ENCODE measurements at places on chromosomes 6 and 20.

DNA sequence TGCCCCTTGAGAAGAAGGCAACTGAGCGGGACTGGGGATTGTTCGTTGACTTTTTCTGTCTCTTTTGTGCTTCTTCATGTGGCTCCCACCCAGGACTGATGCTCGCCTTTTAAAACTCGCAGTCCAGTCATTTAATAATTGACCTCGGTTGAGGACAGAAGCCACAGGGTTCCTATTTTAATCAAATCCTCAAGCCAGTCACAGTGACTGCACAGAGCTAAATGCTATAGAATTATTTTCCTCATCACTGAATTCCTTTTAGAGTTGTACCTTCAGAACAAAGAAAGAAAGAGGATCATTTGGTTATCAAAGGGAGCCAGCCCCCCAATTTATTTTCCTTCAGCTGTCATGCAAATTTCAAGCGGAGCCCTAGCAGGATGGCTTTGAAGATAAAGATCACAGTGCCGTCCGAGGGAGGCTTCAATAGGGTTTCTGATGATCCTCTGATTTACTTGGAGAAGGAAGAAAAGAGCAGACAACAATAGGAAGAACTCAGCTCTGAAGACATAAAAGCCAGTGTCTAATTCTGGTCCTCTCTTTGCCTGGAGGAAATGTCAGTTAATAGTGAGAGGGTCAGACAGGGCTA lies 186.6 kb downstream of the DOK5 start:
- no peak for DNase-seq

DNA sequence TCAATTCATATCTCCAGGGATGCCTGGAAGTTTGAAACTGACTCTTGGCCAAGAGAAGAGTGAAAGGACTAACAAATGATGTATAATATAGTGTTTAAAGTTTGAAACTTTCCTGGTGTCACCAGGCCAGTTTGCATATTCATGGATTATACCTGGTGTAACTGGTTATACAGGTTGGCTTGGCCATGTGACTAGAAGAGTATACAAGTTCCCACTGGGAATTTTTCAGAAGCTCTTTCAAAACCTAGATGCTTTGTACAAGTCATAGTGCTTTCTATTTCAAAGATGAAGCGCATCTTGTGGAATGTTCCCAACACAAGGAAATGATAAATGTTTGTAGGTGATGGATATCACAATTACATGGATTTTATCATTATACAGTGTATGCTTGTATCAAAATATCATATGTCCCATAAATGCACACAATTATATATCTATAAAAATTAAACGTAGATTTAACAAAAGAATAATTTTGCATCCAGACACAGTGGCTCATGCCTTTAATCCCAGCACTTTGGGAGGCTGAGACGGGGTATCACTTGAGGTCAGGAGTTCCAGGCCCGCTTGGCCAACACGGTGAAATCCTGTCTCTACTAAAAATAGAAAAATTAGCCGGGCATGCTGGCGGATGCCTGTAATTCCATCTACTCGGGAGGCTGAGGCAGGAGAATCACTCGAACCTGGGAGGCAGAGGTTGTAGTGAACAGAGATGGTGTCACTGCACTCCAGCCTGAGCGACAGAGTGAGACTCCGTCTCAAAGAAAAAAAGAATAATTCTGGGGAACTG lies 1420.2 kb downstream of the GRIK2 start:
- DNase-seq, result no peak

DNA sequence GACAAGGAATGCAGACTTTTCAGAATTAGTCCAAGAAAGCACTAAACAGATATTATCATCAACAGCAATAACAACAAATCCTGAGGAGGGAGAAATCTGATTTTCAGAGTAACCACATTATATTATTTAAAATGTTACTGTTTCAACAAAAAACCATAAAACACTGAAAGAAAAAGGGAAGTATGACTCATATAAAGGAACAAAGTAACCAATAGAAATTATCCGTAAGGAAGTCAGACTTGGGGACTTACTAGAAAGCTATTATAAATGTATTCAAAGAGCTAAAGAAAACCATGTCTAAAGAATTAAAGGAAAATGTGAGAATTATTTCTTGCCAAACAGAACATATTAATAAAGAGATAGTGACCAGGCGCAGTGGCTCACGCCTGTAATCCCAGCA lies 98.1 kb downstream of the MYLK4 start:
- no peak for DNase-seq

DNA sequence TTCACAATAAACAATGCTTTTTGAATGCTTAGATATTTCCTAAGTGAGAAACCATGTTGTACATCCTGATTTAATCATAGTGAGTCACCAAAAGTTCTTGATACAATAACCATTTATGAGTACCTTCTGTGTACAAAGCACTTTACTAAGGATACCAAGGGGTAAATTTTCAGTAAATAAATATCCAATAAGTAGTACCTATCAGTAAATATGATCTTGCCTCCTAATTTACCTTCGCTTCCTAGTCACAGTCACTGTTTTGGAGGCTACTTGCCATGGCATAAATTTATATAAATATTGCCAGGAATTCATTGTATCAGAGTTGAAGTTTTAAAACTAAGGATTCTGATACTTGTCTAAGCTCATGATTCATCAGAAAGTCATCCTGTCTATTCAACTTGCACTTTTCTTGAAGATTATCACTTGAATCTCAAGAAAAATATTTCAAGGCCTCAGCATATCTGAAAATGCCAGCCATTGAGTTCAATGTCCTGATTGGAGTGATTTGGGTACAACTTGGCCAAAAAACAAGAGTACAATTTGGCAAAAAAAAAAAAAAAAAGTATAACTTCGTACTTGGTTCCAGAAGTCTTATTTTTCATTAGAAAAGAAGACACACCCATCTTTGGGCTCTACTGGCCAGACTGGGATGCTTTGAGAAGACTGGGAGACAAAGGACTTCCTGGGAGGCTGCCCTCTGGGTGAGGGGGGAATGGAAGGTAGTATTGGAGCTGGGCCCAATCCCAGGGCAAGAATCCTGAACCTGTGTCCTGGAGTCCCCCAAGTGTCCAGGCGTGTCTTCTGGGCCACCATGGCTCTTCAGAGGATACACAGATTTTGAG lies 32.8 kb downstream of the RAB22A start:
- no peak for DNase-seq

- no peak for DNase-seq
Measured at GRCh38 chr6:2793534-2794151, 28.4 kb downstream of the WRNIP1 start.

- no peak for DNase-seq
Measured at GRCh38 chr6:10668126-10668917, 26.1 kb downstream of the C6orf52 start.

DNA sequence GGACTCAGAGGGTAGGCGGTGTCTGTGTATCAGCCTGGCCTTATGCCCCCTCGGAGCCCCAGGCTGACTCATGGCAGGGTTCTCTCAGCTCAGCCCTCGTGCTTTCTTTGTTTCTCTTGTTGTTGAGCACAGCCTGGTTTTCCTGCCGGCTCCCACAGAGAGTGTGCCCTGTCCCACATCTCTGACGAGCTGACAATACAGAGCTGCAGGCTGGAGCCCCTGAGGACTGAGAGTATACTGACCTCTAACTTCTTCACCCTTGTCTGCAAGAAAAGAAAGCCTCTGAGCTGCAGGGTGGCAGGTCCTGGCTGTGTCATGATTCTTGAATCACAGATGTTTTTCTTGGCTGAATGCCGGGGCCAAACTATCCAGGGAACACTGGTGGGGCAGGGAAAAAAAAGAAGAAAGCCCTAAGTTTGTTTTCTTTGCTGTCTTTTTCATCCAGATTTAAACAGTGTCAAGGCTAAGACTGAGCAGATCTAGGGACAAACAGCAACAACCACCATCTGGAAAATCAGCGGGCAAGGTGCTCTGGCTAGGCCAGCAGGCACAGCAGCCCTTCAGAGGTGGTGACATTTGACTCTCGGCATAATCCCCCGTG lies 63.3 kb upstream of the ZNF133 start:
- no peak for DNase-seq

DNA sequence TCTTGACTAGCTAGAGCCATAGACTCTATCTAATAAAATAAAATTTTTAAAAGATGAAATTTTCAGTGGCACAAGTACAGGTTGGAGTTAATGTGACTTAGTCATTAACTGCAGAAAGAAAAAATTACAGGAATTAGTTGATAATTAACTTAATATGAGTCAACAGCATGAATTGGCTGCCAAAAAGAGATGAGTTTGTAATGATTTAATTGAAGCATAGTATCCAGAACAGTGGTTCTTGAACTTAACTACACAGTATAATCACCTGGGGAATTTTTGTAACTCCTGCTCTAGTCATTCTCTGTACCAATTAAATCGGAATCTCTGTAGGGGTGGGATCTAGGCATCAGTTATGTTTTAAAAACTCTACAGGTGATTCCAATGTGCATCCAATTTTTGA lies 46.3 kb upstream of the HMGN3 start:
- no peak for DNase-seq

GRCh38 chr6:16450285-16450684 lies 211.9 kb downstream of the GMPR start:
- DNase-seq, result no peak

GRCh38 chr6:2127484-2127911 lies 117.9 kb downstream of the GMDS start:
- DNase-seq, result peak; percentile 66

DNA sequence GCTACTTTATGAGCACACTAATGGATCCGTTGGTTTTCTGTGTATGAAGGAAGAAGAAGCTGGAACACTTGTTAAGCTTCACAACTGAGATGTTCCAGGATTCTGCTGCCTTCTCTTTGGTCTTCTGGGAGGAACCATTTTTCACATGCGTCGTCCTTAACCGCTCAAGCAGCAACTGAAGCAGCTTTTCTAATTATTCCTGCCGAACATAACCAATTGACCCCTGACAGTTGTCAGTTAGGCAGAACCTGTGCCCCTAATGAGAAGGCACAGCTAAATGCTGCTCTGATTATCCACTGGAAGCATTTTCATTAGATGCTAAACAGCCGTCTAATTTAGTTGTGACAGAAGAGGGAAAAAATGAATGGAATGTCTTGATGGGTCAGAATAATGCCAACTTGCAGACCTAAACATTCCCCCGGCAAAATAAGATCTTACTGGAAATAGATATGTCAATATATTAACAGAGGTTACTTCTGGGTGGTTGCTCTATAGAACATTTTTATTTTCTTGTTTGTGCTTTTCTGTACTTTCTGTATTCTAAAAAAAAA lies 85.0 kb upstream of the SMLR1 start:
- DNase-seq, result no peak

DNA sequence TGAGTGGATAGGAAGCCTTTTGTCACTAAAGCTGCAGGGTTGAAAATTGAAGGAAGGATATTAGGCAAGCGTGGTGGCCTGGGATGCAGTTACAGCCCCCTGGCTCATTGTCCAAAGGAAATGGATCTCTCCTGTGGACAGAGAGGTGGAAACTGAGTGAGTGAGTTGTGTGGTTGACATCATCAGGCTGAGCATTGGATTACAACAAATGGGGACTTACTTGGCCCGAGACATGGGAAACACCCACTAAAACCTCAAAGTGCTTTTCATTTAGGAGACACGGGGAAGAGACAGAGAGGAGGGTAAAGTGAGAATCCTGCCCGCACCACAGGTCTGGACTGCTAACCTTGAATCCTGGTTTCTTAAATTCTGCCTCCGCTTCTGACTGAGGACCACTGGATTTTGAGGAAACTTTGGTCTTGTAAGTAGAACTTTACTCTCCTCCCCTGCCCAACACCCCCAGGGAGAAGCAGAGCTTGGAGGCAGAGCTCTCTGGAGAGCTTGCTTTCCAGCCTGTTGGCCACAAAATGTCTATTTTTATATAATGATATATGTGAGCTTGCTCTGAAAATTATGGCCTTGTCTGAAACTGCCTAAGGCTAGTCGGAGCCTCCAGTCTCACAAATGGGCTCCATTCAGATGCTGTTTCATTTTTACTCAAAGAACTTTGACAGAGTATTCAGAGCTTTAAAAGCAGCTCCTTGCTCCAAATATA lies at the start of gene PKIG:
PKIG (plus strand) TSS at position 269 of the 715 bp plus-strand sequence. CDS start 31,978 bp downstream, outside the sequence.
- DNase-seq, result no peak

DNA sequence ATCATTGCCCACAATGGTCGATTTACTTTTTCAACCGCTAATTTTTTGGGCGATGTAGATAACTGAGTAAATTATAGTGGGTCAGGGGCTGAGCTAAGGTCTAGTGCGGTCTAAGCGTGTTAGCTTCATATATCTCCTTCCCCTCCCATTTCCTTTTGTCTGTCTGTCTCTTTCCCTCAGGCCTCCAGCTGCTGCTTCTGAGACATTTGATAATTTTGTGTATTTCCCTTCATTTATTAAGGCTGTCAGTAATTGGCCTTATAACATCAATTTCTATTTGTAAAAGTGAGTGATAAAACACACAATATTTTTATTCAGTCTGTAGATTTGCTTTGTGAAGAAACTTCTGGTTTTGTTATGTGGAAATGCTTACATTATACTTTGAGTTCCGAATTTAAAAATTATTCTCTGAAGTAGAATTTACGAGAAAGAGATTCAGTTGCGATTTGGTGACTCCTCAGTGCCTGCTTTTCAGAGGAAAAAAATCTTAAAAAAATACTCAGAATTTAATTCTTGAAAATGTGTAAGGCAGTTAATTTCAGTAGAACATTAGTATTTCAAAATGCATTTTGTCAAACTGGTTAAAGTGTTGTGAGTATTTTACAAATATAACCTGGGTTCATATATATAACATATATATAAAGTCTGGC lies 1.4 kb downstream of the TMEM170B start:
- no peak for DNase-seq

GRCh38 chr6:80437801-80438200 lies 331.3 kb downstream of the BCKDHB start:
- DNase-seq, result no peak

DNA sequence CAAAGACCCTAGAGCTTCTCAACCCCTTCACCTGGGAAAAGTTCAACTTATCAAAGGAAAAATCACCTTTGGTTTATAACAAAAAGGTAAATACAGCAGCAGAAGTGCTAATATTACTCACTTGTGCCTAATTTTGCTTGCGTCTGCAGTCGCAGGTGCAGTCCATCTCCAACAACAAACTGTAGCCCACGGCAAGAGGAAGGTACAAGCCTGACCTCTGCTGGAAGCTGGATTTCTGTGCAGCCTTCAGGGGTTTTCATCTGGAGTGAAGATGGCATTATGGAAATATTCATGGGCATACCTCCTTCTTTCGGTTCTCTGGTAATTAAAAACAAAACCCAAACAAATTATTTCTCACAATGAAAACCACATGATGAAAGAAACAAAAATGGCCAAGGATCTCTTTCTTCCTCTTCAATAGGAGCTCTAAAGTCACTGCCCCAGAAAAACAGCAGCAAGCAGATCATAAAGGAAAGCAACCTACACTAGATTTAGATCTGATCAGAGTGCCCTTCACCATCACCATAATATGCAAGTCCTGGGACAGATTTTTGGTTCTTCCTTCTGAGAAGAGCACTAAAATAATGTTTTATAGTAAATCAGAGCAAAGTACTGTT lies 7.8 kb downstream of the UBE3D start:
- DNase-seq, result no peak

- DNase-seq, result no peak
Measured at GRCh38 chr6:9128970-9129369, 693.6 kb upstream of the SLC35B3 start.

DNA sequence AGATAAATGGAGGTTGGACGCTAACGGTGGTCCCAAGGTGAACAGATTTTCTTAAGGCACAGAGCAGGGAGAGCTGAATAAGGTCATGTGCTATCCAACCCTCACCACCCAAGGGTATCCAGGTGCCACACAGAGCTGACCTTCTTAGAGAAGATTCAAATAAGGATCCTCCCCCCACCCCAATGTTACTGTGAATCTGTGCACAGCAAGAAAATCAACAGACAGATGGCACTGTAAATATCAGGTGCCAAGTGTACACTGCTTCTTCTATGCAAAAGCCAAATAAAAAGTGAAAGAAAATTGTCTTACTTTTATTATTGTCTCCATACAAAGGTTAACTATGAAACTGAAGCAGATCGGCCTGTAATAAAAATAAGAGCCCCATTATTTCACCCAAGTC lies 96.9 kb downstream of the PAK5 start:
- no peak for DNase-seq

- no peak for DNase-seq
Measured at GRCh38 chr6:169070506-169071176, 183.0 kb downstream of the THBS2 start.

Measured in bone marrow (tissue), 2 donors.